Panc1 (cell line): ENCODE measurements at places on chromosomes 16 and 17. TPM values are rescaled to one million over a fixed set of nuclear protein-coding genes. Genes with fewer than 3 reads are reported as not detected.

- DNase-seq: no peak
Measured at GRCh38 chr17:2982854-2983253, 80.6 kb downstream of the OR1D5 start.

The RNF227 gene
- 2.6 TPM for total RNA-seq

- no peak for DNase-seq
Measured at GRCh38 chr17:47730681-47731080, 2.4 kb upstream of the TBX21 start.

GRCh38 chr17:79926142-79926604, 86.9 kb upstream of the CBX4 start:
- no peak for DNase-seq

- no peak for DNase-seq
Measured at GRCh38 chr16:85156440-85156839, 44.2 kb upstream of the CIBAR2 start.

DNA sequence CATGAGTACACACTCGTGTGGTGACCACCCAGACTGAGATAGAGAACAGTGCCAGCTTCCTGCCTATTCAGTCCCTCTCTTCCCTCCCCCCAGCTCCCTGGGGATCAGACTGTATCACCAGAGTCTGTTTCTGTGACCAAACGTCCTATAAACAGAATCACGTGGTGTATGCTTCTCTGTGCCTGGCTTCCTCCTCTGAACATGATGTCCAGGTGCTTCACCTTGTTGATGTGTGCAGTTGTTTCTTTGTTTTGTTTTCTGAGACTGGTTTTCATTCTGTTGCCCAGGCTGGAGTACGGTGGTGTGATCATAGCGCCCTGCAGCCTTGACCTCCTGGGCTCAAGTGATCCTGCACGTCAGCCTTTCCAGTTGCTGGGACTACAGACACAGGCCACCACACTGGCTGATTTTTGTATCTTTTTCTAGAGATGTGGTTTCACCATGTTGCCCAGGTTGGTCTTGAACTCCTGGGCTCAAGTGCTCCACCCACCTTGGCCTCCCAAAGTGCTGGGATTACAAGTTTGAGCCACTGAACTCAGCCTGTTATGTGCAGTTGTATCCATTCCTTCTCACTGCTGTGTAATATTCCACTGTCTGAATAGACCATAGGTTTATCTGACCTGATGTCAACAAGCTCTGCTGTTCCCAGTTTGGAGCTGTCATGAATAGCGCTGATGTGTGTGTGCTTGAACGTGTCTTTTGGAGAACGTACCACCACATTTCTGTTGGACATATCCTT, 28.9 kb upstream of the PRM1 start:
- DNase-seq: no peak

The PPP1R1B gene
- total RNA-seq: 45.7 TPM

DNA sequence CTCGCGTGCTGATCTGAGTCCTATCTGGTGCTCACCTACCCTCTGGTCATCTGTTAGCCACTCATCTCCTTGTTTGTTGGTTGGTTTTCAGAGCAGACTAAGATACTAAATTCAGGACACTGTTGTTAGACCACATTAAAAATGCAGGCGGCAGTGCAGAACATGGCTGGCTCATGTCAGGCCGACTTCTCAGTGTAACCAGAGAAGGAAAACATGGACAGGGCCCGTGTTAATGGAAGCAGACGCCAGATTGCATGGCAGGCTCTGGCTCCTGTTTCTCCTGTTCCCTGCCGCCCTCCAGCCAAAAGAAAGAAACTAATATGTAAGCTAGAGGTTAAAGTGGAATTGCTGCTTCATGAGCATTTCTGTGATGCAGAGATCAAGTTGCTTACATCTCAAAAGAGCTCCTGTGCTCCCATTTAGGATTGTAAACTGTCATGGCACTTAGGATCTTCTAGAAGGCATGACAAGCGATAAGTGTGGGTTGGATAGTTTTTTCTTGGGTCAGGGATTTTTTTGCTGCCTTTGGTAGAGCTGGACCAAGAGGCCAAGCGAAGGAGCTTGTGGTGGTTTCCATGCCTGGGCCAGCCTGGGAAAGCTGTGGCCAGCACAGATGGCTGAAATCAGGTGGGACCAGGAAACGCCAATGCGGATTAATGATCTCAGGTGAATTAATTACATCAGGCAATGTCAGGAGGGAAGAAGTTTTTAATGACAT, 56.1 kb downstream of the YPEL2 start:
- no peak for DNase-seq

- DNase-seq: no peak
Measured at GRCh38 chr16:84194470-84195200, 3.7 kb downstream of the ADAD2 start.

The CNGB1 gene
- not detected for total RNA-seq
